Sigmoid colon (tissue), 7 donors: ENCODE measurements at places on chromosomes 1 and 21. TPM values are rescaled to one million over a fixed set of nuclear protein-coding genes. Genes with fewer than 3 reads are reported as not detected.

DNA sequence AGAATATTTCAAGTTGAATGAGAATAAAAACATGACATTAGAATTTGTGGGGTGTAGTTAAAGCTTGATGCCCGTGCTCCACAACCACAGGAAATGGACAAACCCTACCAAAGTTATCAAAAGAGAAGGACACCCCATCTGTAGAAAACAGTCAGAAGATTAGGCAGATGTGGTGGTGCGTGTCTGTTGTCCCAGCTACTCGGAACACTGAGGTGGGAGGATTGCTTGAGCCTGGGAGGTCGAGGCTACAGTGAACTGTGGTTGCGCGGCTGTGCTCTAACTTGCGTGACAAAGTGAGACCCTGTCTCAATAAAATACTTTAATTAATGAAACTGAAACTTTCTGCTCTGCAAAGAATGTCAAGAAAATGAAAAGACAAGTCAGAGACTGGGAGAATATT, 1.5 kb upstream of the SPATC1L start:
- H3K27ac ChIP-seq: peak overlapping the region; percentile 79
- no peaks in the 10 kb centered on the region for H3K4me1 ChIP-seq
- H3K27me3 ChIP-seq: no peaks in the 10 kb centered on the region
- DNase-seq: no peak

DNA sequence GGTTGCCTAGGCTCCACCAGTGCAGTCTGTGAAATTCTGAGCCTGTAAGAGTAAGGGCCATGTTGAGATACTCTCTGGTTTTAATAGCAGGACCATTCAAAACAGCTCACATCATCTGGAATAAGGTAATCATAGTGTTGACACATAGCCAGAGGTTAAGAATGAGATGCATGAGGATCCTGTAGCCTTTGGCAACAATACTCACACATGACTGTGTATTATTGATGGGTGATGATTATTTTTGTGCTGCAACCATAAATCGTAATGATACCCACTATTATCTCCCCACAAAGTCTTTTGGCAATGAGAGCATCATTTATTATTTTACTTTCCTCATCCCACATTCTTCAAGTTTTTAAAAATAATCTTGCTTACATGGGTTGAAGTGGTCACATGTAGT, 35.5 kb downstream of the KCNK2 start:
- no peaks in the 10 kb centered on the region for H3K27me3 ChIP-seq
- DNase-seq: no peak
- no peak overlapping the region for H3K4me3 ChIP-seq
- no peaks in the 10 kb centered on the region for H3K4me1 ChIP-seq

DNA sequence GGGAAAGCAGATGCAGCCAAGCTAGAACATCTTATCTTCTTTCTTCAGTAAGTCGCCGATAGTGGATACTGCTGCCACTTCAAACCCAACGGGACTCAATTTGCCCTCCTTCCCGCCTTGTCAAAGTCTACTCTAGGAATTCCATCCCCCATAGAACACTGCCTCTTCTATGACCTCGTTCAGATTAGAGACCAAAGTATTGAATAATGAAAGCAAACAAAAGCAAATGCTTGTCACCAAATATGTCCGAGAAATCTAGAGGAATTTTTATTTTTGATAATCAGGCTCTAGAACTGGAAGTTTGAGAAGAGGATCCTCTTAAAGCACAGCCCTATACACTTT, 853 bp upstream of the RRAGC start:
- H3K4me3 ChIP-seq: peak overlapping the region; percentile 99
- H3K4me1 ChIP-seq: no peaks in the 10 kb centered on the region
- no peaks in the 10 kb centered on the region for H3K36me3 ChIP-seq
- no peak for DNase-seq

DNA sequence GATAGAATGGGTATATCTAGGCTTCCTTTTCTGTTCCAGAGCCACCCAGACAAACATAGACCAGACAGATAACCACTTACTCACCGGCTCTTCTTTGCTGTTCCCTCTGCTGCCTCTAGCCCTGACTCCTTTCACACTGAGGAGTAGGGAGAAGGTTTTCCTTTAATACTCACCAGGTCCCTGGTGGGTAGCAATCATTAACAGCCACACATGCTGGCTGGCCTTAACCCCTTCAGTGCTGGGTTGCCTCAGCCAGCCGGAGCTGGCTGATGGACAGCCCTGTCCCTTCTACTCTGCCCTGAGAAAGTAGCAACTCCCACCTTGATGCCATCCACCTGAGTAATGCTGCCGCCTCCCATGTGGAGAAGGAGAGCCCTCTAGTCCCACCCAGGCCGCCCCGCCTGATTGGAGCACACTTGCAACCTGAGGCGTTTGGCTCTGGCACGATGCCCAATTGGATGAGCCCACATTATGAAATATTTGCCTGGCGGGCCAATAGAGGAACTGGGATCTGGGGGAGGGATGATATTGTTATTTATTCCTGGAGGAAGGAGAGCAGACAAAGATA, 71.6 kb downstream of the PLEKHA6 start:
- H3K4me1 ChIP-seq: no peaks in the 10 kb centered on the region
- peak; percentile 87 for DNase-seq
- H3K4me3 ChIP-seq: no peak overlapping the region
- H3K36me3 ChIP-seq: no peaks in the 10 kb centered on the region

The CYP4B1 gene
- total RNA-seq: 50.3 TPM

DNA sequence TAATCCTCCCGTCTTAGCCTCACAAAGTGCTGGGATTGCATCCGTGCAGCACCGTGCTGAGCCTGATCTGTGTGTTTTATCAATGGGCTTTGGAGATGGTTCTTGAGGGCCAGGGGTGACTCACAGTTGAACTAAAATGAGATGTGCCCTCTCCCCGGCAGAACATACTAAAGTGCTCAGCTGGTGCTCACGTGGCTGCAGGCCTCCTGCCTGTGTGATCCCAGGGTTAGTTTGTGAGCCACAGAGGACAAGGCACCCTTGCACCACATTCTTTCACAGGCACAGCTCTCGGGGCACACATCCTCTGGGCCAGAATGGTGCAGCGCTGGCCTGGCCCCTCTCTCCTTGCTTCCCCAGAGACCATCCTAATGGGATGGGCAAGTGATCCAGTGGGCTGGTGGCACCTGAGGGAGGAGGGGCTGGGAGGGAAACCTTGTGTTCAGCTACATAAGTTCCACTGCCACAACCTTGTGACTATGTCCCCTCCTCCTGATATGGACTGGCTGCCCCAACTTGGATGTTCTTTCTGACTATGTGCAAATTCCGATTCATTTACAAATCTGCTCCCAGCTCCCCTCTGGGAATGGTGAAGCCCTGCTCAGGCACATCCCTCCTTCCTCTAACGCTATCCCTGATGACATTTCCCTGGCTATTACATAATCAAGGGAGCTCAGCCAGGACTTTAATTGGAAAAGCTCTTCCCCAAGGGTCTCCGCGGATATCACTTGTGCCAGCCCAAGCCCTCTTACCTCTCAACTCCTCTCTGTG, 197.0 kb upstream of the EDN2 start:
- no peaks in the 10 kb centered on the region for H3K4me1 ChIP-seq
- H3K4me3 ChIP-seq: no peak overlapping the region
- H3K36me3 ChIP-seq: no peaks in the 10 kb centered on the region
- DNase-seq: no peak
- H3K27ac ChIP-seq: no peak overlapping the region

DNA sequence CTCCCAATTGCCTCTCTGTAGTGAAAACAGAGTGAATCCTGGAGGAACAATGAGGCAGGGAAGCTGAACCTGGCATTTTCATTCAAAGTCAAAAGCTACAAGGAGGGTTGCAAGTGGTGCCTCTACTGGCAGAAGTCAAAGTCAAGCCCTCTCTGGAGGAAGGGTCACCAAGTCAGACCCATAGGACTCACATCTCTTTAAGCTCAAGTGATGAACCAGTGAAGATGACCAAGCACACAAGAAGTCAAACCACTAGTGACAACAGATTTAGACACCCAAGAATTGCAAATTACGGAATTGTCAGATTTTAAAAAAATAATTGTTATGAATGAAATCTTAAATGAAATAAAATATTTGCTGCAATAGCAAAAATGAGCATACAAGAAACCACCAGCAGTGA, 81.1 kb upstream of the ATP1B1 start:
- no peaks in the 10 kb centered on the region for H3K27me3 ChIP-seq
- DNase-seq: no peak
- no peak overlapping the region for H3K4me3 ChIP-seq

DNA sequence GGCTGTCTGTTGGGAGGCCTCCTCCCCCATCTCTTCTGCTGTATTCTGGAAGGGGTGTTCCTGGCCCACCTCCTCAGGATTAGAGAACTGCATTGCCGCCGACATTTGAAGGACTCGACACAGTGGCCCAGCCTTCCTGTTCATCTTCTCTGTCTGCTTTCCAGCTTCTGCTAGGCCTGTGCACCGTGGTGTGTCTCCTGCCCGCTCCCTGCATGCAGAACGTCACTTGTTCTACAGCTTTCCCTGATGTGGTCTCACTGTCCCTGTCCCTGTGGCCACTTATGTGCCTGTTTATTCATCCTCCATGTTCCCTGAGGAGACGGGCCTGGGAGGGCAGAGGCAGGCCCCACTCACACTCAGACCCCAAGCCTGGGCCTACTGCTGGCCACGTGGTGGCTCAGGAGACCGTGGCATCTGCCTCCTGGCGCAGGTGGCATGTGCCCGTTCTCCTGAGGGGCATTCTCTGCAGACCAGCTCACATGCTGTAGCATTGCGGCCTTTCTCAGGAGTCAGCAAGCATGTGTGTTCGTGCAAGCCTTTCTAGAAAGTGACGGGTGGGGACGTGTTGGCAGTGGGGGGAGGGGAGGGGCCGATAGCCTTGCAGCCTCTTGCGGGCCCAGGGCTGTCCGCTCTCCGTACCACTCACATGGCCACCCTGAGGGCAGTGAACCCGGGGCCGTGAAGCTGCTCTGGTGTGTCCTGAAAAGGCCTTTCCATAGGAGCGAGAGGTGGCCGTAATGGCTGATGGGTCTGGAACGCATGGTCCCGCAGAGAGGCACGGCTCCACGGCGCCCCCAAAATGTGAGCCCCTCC, 35.9 kb downstream of the POFUT2 start:
- no peak overlapping the region for H3K4me3 ChIP-seq
- peaks cover 29% of the 10 kb centered on the region for H3K27me3 ChIP-seq
- no peak overlapping the region for H3K27ac ChIP-seq
- no peaks in the 10 kb centered on the region for H3K36me3 ChIP-seq
- H3K4me1 ChIP-seq: peaks cover 20% of the 10 kb centered on the region

DNA sequence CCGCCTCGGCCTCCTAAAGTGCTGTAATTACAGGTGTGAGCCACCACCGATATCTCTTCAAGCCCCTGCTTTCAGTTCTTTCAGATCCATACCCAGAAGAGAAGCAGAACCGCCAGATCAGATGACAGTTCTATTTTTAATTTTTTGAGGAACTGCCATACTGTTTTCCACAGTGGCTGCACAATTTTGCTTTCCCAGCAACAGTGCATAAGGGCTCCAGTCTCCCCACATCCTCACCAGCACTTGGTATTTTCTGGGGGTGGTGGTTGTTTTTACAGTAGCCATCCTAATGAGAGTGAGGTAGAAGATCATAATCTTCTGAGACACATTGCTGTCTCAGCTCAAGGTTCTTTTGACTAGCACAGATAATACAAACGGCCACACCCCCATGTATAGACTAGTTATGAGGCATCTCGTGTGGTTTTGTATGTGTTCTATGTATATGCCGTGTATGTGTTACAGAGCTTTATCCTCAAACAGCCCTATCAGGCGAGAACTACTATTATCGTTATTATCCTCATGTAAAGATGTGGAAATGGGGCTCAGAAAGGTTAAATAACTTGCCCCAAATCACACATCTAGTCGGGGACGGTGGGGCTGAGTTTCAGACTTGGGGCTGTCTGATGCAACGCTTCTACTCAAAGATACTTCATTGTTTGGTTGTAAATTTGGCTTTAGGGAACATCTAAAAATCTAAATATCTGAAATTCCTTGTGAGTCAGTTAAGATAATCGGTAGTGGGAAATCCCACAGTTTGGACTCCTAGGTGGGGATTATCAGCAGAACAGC, 12.0 kb downstream of the FHAD1 start:
- no peak for DNase-seq
- H3K27ac ChIP-seq: no peak overlapping the region
- H3K4me3 ChIP-seq: no peak overlapping the region
- H3K27me3 ChIP-seq: no peaks in the 10 kb centered on the region

GRCh38 chr1:162094271-162094670, 24.8 kb downstream of the NOS1AP start:
- no peak overlapping the region for H3K4me3 ChIP-seq
- no peak for DNase-seq
- no peaks in the 10 kb centered on the region for H3K36me3 ChIP-seq
- peaks cover 32% of the 10 kb centered on the region for H3K4me1 ChIP-seq
- no peaks in the 10 kb centered on the region for H3K27me3 ChIP-seq
- H3K27ac ChIP-seq: no peak overlapping the region

DNA sequence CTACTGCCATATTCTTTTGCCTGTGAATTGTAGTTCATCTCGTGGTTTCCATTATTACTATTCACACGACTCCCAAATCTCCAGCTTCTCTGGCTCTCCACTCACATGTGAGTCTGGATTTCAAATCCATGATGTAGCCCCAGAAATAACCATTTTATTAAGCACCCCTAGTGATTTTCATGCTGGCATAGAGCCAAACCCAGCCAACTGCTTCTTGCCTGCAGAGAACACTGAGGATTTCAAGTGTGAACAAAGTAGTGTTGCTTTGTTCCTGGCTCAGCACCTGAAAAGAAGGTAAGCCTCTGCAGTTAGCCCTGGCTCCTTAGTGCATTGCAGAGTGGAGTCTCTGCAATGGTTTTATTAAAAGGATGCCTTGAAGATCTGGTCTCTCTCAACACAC, 25.9 kb downstream of the UTP25 start:
- no peak for DNase-seq
- H3K36me3 ChIP-seq: peaks cover 8% of the 10 kb centered on the region
- no peaks in the 10 kb centered on the region for H3K4me1 ChIP-seq
- no peaks in the 10 kb centered on the region for H3K27me3 ChIP-seq
- no peak overlapping the region for H3K4me3 ChIP-seq

The C8A gene
- not detected for total RNA-seq

The ATAD3C gene
- 0.54 TPM for total RNA-seq

DNA sequence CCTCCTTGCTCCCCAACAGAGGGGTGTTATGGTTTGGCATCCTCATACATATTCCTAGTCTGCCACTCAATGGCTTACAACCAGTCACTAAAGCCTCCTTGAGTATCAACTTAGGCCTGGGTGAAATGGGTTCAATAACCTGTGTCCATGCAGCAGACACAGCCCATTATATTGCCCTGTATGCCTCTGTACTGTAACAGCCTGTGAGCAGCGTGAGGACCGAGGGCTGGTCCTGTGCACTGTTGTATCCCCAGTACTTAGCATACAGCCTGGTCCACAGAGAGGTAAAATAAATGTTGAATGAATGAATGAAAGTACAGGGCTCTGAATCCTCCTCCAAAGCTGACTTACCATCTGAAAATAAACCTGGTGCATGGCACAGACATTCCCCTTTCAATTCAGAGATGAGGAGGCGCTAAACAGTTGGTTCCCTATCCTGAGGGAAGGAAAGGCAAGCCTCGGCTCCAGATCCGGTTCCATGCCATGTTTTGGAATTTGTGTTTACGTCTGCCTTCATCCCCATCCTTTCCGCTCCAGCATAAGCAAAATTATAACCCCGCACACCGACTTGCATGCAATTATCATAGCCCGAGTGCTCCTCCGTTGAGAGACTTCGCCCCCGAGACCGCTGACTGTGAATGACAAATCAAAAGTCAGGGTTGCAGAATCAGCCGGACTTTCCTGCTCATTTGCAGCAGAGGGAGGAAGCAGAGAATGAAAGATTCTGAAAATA, 45.0 kb upstream of the DNAJC6 start:
- H3K4me3 ChIP-seq: peak overlapping the region; percentile 25
- no peak for DNase-seq
- H3K36me3 ChIP-seq: no peaks in the 10 kb centered on the region
